ENCODE measurements at places on chromosomes 6 and 20. TPM values are rescaled to one million over a fixed set of nuclear protein-coding genes. Genes with fewer than 3 reads are reported as not detected.

The TNF gene
- total RNA-seq = 250 TPM

The SCRT2 gene
- not detected for total RNA-seq

The PABPC1L gene
- total RNA-seq = 96.7 TPM

The UQCC2 gene
- 114 TPM for total RNA-seq

The FAM209B gene
- total RNA-seq = 0.88 TPM

The OR2B6 gene
- total RNA-seq = not detected

The HLA-DQA1 gene
- not detected for total RNA-seq

The PSORS1C2 gene
- not detected for total RNA-seq

The HLA-C gene
- 501 TPM for total RNA-seq

The SLC22A2 gene
- not detected for total RNA-seq

The BMP6 gene
- total RNA-seq = not detected

The CST5 gene
- not detected for total RNA-seq

The KIF6 gene
- total RNA-seq = 0.29 TPM

The LPIN3 gene
- 5.1 TPM for total RNA-seq

The SLC22A3 gene
- not detected for total RNA-seq

The TBC1D32 gene
- total RNA-seq = 8.4 TPM

The SIRPA gene
- total RNA-seq = not detected

The FERMT1 gene
- total RNA-seq = 0.23 TPM

The LY6G6C gene
- not detected for total RNA-seq

The PGC gene
- not detected for total RNA-seq

The WFDC5 gene
- not detected for total RNA-seq

The CGA gene
- not detected for total RNA-seq

The GPR6 gene
- not detected for total RNA-seq

The RUNX2 gene
- total RNA-seq = 20.8 TPM

The FNDC11 gene
- total RNA-seq = 0.10 TPM

The MEI4 gene
- total RNA-seq = not detected

The CST4 gene
- not detected for total RNA-seq

The ANKRD60 gene
- not detected for total RNA-seq

The PHACTR1 gene
- 0.05 TPM for total RNA-seq

The RSPO4 gene
- not detected for total RNA-seq

The IRAK1BP1 gene
- 0.68 TPM for total RNA-seq

The SOBP gene
- total RNA-seq = 0.97 TPM

The SLC4A11 gene
- total RNA-seq = 1.1 TPM

The HLA-DQA2 gene
- total RNA-seq = not detected

The VSTM2L gene
- 0.33 TPM for total RNA-seq

The SULF2 gene
- 2.3 TPM for total RNA-seq

The PRL gene
- total RNA-seq = not detected

The TNFAIP3 gene
- 268 TPM for total RNA-seq

The OTOR gene
- total RNA-seq = not detected

The PACRG gene
- total RNA-seq = 0.43 TPM

The HLA-DRA gene
- 1.9 TPM for total RNA-seq

The OR12D3 gene
- total RNA-seq = not detected

The MTO1 gene
- total RNA-seq = 40.9 TPM

The TCF21 gene
- not detected for total RNA-seq

The C20orf141 gene
- not detected for total RNA-seq

The EYA2 gene
- not detected for total RNA-seq

The LRP11 gene
- 3.6 TPM for total RNA-seq

The EDN1 gene
- total RNA-seq = 0.30 TPM
